ENCODE measurements at places on chromosomes 11 and 22.

DNA sequence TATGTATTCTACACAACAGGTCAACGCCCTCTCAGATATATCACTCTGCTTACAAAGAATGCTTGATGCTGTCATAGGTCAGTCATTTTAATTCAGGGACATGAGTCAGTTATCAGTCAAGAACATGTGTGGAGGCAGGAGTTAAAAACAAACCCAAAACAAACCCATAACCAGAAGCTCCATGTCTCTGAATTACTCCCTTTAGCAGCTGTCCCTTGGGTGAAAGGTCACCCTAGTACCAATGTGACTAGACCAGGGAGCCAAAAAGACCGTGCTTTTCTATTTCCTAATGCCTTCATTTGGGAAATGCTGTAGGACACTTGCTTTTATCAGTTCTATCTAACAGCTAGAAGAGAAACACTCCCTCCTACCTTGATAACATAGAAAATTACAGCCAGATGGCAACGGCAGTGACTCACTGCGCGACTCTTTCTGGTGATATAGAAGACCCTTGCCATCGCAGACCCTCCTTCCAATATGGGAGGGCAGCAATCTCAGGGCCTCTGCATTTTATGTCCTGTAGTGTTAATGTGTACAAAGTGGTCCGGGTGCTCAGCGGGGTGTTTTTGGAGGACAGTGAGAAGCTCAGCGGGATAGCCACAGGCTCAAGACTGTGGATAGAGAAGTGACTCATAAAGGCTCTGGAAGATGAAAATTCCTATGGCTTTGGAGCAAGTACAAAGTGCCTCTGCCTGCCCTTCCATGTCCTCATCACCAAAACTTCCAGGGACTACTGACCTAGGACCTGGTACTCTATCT is 24.8 kb downstream of the APOL5 start:
- DNase-seq, result no peak

GRCh38 chr22:18077087-18077638 is 627 bp upstream of the PEX26 start:
- no peak for DNase-seq

- no peak for DNase-seq
Observed at GRCh38 chr11:1782031-1782590, 18.4 kb upstream of the CTSD start.

DNA sequence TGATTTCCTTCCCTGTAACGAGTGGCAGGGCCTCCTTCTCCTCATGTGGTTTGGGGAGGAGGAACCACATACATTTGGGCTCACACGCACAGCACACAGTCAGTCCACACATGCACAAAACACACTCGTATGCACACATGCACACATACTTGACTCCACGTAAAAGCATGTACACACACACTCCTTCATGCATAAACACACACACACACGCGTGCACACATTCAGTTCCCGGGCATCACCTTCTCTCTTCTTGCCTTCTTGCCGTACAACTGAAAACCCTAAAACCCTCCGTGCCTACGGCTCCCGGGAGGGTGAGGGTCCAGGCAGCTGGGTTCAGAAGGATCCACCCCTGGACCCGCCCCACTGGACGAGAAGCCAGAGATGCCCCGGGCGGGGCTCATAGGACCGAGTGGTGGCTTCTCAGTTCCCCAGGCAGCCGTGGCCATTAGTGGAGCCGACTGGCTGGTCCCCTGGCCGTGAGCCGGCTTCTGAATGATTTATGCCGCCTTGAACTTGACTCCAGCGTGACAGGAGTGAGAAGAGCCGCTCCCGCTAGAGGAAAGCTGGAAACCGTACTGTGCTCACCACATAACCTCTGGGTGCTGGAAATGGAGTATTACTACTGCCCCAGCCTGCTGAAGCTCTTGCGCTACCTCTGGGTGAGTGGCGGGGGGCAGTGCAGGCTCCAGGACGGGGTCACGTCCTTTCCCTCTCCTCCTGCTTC is 117.4 kb downstream of the KIAA1671 start:
- DNase-seq, result no peak

DNA sequence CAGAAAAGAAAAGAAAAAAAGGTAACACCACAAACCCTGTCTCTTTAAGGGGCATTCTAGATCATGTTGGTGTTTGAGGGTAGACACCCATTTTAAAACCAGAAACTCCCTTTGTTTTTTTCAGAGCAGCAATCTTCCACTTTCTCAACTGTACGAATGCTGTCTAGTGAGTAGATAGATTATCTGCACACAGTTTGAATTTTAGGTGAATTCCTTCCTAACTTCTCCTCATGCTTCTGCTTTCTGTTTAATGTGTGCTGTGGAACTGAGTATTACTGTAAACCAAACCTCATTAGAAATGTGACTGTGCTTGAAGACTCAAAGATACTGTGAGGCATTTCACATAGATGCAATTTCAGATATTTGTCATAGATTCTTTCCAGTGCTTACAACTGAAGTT is 102.4 kb downstream of the PRMT3 start:
- no peak for DNase-seq

DNA sequence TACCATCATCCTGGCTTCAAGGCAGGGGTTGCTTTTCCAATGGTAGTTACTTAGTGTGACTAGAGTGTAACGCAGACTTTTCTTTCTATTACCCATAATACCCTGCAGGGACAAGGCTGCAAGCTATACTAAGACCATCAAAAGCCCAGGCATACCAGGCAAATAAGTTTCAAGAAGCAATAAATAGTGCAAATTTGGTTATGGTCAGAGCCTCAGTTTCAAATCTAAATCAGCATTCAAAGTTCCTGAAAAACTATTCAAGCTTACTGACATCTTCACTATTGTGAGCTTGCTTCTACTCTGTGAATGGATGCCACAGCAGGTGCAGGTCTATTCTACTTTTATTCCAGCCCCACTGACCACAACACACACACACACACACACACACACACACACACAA is 2.5 kb upstream of the HBB start:
- DNase-seq, result no peak

GRCh38 chr22:35489239-35489638 is 51.4 kb upstream of the RASD2 start:
- no peak for DNase-seq

DNA sequence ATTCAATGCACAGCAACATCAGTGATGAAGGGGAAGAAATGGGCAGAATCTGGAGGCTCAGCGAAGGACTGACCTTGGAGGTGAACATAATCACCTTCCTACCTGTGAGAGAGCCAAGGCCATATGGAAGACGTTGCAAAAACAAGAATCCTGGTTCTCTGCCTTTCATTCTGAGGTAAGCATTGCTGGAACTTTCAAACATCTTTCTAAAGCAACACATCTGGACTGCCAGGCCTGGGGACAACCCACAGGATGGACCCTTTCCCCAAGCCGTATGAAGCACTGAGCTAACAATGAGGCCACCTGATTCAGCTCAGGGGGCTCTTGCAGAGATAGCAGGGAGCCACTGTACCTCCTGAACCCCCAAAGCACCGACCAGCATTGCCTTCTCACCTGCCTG is 70.5 kb downstream of the ETS1 start:
- no peak for DNase-seq

DNA sequence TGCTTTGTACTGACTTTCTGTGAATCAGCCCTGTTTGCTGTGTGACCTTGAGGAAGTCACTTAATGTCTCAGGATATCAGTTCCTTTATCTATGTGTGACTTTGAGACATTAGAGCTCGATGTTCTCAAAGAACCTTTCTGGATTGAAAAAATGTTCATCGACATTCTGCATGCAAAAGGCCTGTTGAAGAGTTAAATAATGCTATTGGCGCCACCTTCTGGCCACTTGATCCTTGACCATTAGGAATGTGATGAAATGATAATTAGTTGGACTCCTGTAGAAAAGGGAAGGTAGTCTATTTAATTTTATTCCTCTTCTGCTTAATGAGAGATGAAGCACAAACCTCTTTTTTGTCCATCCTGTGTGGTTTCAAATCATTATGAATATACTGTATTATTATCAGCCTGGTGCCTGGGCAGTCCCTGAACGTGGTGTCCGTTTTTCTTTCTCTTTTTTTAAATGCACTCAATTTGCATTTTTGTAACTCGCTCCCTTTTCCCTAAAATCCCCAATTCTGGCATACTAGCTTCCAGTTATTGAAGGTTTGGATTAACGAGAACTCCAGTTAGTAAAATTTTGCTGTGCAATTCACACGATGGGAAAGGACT is 20.7 kb downstream of the ELF5 start:
- DNase-seq, result peak; percentile 68

- peak; percentile 97 for DNase-seq
Observed at GRCh38 chr11:61967116-61967923, at the start of gene FTH1. Gene FTH1 (minus strand): TSS chr11:61967634. CDS start chr11:61967425, 209 bp downstream.

DNA sequence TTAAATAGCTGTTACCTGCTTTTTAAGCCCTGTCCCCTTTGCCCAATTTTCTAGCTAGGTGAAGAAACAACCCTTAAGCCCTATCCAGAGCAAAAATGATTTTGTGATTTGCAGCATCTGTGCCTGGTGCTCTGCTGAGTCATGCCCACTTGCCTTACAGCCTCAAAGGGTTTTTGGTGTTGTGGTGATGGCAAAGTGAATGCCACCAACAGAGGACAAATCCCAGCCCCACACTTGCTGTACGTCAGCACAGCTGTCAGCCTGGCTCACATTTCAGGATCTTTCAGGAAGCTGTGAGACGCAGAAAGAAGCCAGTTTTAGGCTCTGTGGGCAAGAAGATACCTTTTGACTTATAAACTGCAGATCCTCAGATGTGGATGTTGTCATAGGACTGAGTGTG is 401.7 kb downstream of the TENM4 start:
- DNase-seq, result no peak

DNA sequence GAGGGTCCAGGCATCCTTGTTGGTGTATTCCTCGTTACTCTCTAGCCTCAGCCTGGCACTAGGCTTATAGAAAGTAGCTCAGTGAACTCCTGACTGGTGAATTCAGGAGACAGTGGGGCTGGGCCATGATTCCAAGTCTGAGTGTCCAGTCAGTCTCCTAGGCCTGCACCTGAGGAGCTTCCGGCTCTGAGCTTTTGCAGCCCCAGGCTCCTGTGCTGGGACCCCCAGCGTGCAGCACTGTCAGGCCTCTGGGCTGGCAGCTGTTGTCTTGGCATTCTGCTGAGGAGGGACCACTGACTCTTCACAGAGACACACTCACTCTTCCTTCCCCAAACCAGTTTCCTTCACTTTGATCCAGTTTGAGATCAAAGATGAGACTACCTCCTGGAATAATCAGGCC is 82.4 kb downstream of the CTTN start:
- no peak for DNase-seq

DNA sequence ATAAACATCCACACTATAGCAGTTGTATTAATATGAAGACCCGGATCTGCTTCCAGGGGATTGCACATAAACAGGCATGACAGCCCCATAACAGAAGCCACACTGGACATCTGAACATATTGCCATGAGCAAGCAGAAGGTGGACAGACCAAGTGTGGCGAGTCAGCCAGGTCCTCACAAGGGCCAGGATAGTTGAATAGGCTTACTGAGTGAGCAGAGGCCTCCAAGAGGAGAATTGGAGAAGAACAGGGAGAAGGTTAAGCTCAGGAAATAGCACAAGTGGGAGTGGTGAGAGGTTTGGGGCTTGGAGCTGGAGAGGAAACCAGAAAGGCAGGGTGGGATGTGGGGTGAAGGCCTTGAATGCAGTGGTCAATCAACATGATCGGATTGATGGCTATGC is 10.8 kb downstream of the SLC35C1 start:
- DNase-seq, result peak; percentile 63

DNA sequence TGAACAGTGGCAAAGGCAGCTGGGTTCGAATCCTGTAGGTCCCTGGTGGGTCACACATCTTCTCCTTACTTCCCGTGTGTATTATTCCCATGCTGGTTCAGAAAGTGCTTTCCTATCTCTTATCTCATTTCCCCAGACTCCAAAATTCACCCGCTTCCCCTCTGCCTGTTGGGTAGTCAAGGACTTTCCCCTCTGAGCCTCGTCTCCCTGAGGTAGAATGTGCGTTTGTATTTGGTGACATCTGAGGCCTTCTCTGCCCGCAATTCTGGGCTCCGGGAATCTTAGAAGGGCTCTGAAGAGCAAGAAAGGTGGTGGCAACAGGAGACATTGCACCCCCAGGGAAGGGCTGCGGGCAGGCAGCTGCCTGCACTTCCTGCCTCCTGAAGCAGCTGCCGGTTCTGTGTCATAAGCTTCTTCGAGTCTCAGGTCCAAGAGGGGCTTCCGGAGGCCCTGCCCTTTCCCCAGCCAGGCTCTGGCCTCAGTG is 5.9 kb downstream of the LRRC32 start:
- DNase-seq, result no peak

- DNase-seq, result peak; percentile 95
Observed at GRCh38 chr11:111601979-111602864, at the start of gene SIK2. Gene SIK2 (plus strand): TSS chr11:111602449. CDS start chr11:111602564, 115 bp downstream.

- no peak for DNase-seq
Observed at GRCh38 chr11:130738611-130739010, 177.7 kb downstream of the SNX19 start.

DNA sequence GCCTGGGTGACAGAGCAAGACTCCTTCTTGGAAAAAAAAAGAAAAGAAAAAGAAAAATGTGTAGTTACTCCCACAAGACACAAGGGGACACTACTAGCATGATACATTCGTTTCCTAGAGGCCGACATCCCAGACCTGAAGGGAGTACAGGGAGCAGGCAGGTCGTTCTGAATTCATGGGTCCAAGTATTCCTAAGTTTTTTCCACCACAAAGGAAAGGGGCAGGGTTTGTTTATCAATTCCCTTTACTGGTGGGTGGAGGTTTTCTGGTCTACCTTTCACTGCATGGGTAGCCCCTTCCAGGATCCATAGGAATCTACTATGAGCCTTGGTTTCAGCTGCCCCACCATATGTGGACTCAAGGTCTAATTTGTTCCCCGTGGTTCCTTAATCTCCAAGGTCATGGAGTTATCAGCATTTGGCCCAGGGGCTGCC is 11.8 kb downstream of the TIGD3 start:
- peak; percentile 87 for DNase-seq

GRCh38 chr11:69489031-69489745 is 7.7 kb downstream of the LINC01488 start:
- DNase-seq, result peak; percentile 57

- no peak for DNase-seq
Observed at GRCh38 chr11:87719326-87720073, 455.7 kb downstream of the RAB38 start.

- DNase-seq, result no peak
Observed at GRCh38 chr11:17921659-17922415, 91.0 kb downstream of the SERGEF start.

Data from iPS-NIHi11 (cell line).